ENCODE measurements at places on chromosomes 3 and 15.

DNA sequence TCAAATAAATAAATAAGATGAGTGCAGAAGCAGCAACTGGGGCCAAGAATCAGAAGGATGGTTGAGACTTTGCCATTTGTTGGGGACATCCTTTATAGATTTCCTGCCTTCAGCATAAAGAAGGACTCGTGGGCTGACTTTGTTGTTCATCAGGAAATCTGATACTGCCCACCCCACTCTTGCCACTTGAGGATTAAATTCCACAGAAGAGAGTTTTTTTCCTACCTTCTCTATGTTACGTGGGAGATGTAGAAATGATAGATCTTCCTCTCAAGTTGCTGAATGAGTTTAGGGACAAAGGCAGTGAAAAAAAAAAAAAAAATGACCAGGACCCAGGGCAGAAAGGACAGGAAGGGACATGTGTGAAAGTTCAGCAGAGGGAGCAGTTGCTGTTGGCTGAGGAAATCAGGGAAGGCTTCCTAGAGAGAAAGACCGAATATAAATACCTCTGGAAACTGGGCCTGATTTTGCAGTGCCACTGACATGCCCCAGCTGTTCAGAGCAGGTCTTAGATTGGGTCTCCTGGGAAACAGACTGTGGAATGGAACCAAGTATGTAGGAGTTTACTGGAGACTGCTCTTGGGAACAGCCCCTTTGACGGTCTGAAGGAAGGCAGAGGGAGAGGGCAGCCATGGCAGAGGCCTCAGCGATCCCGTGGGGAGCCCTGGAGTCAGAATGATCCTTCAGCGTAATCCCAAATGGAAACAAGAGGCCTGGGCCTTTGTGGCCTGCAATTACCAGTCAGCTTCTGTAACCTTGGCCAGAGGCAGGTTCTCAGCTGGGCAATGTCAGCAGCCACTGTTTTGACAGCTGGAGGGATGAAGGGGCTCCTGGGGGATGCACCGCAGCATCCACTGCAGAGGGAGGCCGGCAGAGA is 50.9 kb downstream of the C3orf20 start:
- no peak for DNase-seq

- DNase-seq = peak; percentile 100
These were observed 193.7 kb upstream of the MME start for GRCh38 chr3:154886437-154886836.

DNA sequence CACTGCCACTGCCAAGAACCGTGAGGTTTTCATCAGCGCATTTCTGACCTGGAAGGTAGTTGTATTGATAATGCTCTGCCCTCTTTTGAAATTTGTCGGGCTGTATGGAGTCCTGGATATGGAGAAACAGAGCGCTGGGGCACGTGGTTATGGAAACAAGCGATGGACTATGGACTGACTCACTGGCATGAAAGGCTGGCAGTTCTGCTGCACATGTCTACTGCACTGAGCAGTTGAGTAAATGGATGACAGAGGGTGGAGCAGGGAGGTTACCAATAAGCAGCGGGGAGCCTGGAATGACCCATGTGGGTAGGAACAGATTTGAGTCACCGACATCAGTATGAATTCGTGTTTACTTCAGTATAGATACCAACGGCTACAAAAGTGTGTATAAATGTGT is 429.5 kb downstream of the OCA2 start:
- no peak for DNase-seq

- DNase-seq = no peak
These were observed 6.3 kb upstream of the SMAD3 start for GRCh38 chr15:67059127-67059553.

DNA sequence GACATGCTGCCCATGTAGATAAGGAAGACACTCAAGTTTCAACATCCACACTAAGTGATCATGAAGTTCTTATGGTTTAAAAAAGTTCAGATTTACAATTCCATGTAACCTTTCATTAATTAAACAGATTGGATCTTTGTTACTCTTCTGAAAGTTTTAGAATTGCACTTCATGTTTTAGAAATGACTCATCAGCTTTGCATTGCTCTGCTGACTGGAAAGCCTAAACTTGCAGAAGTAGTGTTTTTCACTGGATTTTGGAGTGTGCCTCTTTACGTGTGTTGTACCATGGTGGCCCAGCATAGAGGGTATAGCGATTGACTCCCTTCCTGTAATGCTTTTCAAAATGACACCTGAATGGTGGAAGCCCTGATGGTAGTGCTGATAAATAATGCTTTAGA is 157.9 kb downstream of the BBX start:
- no peak for DNase-seq

- DNase-seq = no peak
These were observed 41.9 kb downstream of the PTPN23 start for GRCh38 chr3:47422743-47423142.

Data from GM04503 (cell line).